ENCODE measurements at places on chromosomes 2 and 18.

DNA sequence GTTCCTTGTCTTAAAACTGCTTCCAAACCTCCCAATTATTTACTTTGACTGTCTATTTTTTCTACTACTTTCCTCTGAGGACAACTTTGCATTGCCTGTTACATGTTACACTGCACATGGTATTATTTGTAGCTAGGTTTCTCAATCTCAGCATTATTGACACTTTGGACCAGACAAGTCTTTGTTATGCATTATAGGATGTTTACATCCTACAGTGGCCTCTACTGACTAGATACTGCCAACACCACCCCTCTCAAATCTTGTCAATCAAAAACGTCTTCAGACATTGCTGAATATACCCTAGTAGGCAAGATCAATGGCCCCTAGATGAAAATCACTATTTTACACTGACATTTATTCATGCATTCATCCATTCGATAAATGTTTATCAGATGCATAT is 129.6 kb upstream of the DNAJC10 start:
- DNase-seq, result no peak

- no peak for DNase-seq
Measured at GRCh38 chr2:239815671-239816070, 209.5 kb downstream of the NDUFA10 start.

GRCh38 chr2:189797902-189798301 is 13.7 kb downstream of the PMS1 start:
- DNase-seq, result no peak

GRCh38 chr2:177229442-177230242 is 17.0 kb downstream of the HNRNPA3 start:
- no peak for DNase-seq

- DNase-seq, result no peak
Measured at GRCh38 chr2:99660616-99661406, 171.0 kb upstream of the REV1 start.

DNA sequence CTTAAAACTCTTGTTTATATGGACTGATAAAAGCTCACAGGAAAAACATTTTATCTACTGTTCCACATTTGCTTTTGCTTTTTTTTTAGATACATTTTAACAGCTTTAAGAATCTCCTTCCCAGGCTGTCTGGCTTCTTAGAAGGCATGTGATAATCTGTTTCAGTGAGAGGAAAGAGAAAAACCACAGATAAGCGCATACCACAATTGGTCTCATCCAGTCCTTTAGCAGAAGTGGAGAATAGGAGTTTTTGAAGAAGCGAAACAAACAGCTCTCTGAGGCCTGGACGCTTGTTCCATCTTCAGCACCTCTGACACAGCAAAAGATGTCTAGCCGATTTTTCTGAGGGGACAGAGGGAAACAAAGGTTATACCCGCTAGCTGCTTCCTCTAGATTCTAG is 37.6 kb downstream of the RMC1 start:
- DNase-seq, result no peak

DNA sequence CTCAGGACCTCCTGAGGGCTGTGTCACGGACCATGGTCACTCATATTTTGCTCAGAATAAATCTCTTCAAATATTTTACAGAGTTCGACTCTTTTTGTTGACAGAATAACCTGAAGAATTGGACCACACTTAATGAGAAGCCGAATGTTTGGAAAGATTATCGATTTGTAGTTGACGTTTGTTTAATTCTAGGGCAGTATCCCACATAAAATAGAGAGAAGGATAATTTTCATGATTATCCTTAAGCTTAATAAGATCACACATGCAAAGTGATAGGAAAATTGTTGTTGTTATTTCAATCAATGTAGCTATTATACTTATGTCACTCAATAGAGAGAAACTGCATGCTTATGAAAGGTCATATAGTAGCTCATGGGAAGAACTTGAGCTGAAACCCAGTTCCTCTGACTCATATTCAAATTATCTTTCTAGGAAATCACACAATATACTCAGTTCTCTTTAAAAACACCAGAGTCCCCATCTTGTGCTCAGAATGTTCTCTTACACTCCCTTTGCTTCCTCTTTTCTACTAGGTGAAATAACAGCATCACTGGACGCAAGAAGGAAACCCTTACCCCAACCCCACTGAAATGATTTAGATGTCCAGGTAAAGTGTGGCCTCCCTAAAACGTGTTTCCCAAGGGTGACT is 982.1 kb downstream of the TSN start:
- DNase-seq, result no peak

GRCh38 chr2:201781557-201782051 is 871 bp upstream of the ALS2 start:
- DNase-seq, result no peak

- no peak for DNase-seq
Measured at GRCh38 chr2:208142240-208142924, 3.6 kb downstream of the CRYGB start.

DNA sequence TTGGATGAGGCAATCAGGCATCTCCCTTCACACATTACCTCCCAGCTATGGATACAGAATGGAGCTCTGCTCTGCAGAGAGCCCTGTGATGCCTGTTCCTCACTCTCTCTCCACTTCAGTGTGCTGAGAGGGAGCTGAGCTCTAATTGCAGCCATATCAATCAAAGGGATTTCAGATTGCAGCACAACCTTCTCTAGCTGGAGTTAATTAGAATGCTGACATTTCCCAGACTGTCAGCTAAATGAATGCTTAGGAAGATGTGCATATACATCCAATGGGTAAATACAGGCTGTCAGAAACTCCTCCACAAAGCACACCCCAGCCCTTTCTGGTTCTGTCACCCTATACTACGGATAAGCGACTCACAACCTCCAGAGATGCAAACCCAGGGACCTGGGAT is 402.6 kb downstream of the EIPR1 start:
- no peak for DNase-seq

DNA sequence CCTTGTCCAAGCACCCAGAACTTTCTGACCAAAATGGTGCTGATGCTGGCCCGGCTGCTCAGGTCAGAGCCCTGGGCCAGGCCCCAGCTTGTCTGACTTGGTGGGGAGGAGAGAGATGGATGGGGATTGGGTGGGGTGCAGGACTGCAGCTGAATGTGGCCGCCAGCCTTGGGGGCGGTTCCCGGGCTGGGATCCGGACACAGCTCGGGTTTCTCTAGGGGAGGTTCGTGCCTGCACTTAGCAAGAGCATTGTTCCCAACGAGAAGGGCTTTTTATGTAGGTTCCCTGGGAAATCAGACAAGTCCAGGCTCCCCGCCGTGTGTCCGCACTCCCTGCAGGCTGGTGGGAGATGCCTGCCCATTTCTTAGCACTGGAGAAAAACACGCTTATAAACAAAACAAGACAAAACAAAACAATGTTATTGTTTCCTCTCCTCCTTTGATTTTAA is 50.5 kb upstream of the HS6ST1 start:
- peak; percentile 37 for DNase-seq

DNA sequence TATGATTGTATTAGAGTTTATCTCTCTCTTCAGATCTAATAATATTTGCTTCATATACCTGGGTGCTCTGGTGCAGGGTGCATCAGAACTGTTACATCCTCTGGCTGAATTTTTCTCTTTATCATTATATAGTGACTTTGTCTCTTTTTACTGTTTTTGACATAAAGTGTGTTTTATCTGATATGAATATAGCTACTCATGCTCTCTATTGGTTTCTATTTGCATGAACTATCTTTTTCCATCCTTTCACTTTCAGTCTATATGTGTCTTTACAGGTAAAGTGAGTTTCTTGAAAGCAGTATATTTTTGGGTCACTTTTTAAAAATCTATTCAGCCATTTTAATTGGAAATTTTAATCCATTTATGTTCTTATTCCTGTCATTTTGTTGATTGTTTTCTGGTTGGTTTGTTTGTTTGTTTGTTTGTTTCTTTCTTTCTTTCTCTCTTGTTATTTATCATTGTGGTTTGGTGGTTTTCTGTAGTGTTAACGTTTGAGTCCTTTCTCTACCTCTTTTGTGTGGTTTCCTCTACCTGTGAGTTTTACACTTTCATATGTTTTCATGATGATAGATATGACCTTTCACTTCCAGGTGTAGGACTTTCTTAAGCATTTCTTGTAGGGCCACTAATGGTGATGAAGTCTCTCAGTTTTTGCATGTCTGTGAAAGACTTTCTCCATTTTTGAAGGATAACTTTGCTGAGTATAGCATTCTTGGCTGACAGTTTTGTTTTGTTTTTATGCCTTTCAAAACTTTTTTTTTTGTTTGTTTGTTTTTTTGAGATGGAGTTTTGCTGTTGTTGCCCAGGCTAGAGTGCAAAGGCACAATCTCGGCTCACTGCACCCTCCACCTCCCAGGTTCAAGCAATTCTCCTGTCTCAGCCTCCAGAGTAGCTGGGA is 54.9 kb downstream of the CCNT2 start:
- DNase-seq, result no peak

DNA sequence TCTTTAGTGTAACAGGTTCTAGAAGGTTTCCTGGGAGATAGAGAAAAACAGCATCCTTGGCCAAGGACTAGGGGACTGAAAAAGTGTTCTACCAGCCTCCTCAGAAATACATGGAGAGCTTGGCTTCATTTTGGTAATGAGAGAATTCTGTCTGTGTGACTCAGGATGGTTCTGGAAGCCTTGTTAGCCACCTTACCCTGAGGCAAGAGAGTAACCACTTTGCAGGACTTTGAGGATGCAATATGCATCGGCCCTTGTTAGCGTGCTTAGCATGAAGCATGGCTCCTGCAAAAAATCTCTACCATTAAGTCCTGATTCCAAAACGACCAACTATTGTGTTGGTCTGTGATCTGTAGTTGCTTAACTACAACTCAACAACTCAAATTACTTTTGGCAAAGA is 79.8 kb downstream of the C1QL2 start:
- no peak for DNase-seq

- DNase-seq, result no peak
Measured at GRCh38 chr2:174561972-174562370, 35.6 kb downstream of the WIPF1 start.

GRCh38 chr18:31973929-31974546 is 31.1 kb upstream of the TRAPPC8 start:
- no peak for DNase-seq

DNA sequence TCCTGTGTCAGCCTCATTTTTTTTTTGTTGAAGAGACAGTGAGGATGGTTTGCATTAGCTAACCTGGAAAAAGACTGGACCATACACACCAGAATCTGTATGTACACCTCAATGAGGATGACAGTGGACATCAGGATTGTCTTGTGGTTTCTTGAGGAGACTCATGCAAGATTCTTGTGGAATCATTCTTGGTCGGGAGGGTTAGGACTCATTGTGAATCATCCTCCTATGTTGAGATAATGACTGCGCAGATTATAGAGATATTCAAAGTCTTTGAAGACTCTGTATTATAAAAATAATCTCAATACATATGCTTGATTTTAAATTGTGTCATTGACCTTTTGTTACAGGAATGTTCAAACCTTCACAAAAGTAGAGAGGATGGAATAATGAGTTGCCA is 49.1 kb upstream of the DOCK10 start:
- no peak for DNase-seq

DNA sequence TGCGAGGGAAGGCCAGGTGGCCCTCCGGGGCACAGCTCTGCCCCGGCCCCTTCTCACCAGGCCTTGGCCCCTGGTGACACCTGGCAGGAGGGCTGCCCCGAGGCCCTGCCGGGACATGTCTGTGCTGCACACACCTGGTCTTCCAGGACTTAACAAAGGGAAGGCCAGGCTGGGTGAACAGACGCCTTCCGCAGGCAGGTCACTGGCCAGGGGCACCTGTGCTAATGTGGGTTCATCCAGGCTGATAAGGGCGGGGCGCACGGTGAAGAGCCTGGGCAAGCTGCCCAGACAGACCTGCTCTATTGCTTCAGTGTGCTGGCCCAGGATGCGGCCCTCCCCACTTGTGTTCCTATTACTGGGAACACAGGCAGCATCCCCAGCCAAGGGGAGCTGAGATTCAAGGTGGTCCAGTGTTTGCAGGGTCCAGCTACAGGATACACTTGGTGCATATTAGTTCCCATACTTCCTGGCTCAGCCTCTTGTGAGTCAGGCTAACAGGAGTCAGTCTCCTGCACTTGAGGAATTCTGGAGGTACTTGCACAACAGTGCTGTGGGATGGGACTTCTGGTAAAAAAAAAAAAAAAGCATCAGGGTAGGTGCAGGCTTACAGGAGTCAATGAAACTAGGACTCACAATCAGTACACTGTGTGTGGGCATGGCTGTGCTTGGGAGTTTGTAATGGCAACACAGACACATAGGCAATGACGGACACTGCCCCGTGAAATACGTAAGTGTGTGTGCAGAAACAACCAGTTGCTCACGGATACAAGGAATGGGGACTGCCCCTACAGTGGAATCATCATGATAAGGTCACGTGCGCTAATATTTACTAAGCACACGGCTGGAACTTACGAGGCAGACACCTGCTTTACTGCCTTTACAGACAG is 261.4 kb downstream of the TWIST2 start:
- DNase-seq, result no peak

DNA sequence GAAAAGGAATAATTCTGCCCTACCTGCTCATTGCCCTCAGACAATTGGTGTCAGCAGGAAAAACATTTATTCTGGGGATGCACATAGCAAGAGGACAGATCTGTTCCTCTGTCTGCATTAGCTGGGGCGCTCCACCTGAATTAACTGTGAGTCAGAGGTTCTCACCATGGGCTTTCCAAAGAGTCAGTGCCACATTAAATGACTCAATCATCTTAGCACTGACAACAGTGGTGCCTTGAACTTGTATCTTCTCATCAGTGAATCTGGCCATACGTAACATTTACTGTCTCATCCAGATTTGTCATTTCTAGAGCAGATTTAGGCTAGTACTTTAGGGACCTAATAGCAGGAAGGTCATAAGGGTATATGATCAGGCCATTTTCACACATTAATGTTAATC is 358.1 kb upstream of the CRIM1 start:
- DNase-seq, result no peak

DNA sequence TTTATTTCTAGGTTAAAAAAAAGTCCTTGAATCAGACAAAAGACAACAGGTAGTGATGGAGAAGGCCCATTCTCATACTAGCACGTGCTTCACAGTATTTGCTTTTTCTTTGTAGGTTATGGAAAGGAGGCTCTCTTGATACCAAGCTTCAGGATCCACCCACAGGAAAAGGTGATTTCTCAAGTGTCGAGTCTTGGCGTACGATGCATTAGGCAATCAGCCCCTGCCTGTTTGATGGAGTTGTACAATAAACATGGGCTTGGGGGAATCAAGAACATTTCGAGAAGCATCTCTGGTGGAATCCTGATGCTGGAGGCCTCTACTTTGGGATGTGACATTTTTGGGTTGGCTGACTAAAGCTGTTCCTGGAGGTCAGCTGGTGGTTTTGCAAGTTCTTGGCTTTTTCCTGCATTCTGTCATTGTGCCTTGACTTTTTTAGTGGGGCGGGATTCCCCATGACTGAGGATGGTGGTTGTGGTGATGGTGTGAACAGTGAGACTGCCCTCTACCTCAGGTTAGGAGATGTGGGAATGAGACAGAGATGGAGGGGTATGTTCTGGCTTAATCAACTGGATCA is 231.5 kb upstream of the SPRED2 start:
- no peak for DNase-seq

- peak; percentile 49 for DNase-seq
Measured at GRCh38 chr2:71001981-71002570, 7.4 kb upstream of the TEX261 start.

DNA sequence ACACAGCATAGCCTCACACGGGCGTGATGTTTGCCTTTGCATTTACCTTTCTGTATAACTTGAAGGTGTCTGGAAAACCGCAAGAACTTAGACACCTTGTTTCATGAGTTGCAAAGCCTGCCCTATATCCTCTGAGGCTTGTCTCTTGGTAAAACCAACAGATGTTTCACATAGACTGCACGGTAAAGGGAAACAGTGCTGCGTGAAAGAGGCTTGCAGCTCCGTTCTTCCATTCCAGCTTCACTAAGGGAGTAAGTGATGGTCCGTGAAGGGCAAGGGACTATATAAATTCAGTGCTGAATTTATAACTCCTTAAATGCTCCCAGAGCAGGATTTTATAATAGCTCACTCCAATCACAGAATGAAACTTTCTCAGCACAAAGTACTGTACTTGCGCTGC is 360.5 kb downstream of the SOX11 start:
- no peak for DNase-seq

Measured in neural crest cell (in vitro differentiated cells).